Stimulated activated CD4-positive, alpha-beta T cell treated with anti-CD3 and anti-CD28 coated beads, Interleukin-1b, Interleukin-23, amount 100 ng/mL, for 24 hours (primary cell): ENCODE measurements at places on chromosomes 3 and 15.
A peak's percentile ranks its signal among the peaks of the same experiment; 100 is the strongest.

GRCh38 chr3:189236352-189236751, 64.6 kb downstream of the TPRG1 start:
- DNase-seq, result no peak

DNA sequence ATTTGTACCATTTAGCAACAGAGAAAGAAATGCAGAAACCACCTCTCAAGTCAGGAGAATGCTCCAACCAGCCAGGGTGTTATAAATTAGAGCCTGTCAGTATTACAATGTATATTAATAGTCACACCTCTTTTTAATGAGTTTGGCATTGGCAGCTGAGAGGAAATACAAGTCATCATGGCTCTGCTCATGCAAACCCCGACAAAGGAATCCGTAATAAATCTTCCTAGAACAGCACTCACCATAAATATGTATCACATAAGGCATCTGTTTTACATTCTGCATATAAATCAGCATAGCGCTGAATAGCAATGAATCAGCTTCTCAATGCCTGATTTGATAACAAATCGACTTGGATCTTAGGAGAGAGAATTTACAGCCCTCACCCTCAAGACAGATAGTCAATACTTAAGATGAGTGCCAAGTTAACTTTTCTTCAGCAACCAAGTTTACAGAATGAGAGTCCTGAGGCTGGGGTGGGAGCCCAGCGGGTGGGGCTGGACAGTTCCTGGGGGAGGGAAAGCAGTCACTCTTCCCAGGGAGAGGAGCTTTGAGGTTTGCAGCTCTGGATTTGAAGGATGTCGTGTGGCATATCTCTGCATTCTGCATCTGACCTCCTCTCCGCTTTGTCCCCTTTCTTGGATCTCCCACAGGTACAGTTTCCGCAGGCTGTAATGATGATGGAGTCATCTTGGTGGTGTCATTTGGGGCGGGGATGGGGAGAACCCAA, 1034.4 kb upstream of the NR2F2 start:
- DNase-seq, result no peak

DNA sequence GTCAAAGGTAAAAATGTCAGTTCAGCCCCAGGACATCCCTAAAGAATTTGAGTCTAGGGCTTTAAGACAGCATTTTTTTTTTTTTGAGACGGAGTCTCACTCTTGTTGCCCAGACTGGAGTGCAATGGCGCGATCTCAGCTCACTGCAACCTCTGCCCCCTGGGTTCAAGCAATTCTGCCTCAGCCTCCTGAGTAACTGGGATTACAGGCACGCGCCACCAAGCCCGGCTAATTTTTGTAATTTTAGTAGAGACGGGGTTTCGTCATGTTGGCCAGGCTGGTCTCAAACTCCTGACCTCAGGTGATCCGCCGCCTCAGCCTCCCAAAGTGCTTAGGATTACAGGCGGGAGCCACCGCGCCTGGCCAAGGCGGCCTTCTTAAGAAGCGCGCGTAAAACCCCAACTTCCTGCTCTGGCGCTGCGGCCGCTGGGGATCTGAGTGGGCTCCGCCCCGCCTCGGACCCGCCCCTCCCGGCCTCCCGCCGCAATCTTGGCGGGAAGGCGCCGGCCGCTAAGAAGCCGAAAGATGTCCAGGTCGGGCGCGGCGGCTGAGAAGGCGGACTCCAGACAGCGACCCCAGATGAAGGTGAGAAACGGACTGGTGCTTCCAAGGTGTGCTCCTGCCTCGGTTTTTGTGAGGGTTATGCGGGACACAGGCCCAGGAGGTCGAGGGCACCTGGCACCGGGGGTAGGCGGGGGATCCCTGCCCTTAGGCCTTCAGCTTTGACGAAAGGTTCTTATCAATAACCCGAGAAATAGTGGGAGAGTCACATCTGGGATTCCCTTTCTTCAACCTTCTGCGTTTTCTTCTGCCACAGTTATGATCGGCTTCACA, at the start of gene WDR76:
Gene WDR76 (plus strand): TSS at position 495 of the 834 bp plus-strand sequence. CDS start 31 bp downstream, at position 526.
- DNase-seq, result peak; percentile 40

- DNase-seq, result no peak
Observed at GRCh38 chr15:45637141-45637540, 2.3 kb downstream of the SQOR start.

GRCh38 chr15:94535298-94536048, 304.1 kb downstream of the MCTP2 start:
- no peak for DNase-seq

DNA sequence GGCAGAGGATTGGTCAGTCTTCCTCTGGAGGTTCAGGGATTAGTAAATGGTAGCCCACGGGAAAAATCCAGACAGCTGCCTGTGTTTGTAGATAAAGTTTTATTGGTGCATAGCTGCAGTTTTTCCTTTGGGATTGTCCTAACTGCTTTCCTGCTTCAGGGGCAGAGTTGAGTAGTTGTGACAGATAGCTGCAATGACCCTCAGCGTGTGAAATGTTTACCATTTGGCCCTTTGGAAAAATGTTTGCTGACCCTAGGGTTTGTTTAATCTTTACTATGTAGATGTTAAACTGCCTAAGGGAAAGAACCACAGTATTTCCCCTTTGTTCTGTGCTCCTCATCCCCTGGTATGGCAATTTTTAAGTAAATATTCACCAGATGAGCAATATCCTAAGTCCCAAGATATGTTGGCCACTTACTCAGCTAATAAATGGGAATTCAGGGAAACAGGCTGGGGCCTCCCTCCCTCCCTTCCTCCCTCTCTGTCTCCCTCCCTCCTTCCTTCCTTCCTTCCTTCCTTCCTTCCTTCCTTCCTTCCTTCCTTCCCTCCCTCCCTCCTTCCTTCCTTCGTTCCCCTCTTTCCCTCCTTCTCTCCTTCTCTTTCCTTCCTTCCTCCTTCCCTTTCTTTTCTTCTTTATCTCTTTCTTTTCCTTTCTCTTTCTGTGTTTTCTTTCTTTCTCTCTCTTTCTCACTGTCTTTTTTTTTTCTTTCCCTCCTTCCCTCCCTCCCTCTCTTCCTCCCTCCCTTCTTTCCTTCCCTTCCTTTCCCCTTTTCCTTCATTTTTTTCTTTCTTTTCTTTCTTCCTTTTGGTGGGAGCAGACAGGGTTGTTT, 234.6 kb upstream of the BHLHE40 start:
- no peak for DNase-seq

DNA sequence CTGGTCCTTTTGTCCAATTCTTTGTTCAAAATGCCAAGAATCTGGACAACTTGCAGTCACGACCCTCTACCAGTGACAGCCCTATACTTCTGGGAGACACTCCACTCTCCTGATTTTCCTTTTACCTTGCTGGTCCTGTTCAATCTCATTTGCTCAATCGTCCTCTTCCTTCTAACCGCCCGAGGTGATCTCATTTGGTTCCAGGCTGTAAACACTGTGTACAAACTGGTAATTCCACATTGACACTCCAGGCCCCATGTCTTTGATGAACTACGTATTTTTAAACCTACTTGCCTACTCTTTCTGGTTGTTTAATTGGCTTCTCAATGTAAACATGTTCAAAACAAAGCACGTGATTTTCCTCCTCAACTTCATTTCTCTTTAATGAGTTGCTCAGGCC, 23.7 kb upstream of the C3orf49 start:
- no peak for DNase-seq

GRCh38 chr3:194446754-194447153, 40.0 kb downstream of the ATP13A3 start:
- no peak for DNase-seq

DNA sequence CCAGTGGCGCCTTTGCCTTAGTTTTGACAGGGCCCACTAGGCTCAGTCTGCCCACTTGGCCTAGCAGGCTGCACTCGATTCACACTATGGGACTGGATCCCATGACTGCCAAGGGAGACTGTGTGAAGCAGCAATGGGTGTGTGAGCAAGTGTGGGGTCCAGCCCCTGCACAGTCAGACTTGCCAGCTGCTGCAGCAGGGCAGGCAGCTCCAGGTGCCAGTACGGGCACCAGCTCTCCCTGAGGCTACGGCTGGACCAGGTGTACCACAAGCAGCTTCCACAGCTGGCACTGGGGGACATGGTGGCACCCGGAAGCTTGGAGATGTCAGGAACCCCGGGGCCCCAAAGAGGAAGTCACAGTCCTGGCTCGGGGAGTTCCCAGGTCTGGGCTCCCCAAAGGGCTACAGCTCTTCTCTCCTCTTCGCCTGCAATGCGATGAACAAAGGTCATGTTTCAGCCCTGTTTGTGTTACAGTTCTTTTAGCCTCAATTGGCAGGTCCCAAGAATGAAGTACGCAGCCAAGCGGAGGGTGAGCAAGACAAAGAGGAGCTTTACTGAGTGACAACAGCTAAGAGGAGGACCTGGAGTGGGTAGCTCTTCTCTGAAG, 67.1 kb downstream of the PIK3CB start:
- no peak for DNase-seq

- DNase-seq, result no peak
Observed at GRCh38 chr3:37847689-37848088, 14.0 kb upstream of the CTDSPL start.

GRCh38 chr3:146581080-146581601, 24.0 kb downstream of the PLSCR5 start:
- no peak for DNase-seq

GRCh38 chr3:168850109-168850508, 754.4 kb upstream of the GOLIM4 start:
- no peak for DNase-seq

DNA sequence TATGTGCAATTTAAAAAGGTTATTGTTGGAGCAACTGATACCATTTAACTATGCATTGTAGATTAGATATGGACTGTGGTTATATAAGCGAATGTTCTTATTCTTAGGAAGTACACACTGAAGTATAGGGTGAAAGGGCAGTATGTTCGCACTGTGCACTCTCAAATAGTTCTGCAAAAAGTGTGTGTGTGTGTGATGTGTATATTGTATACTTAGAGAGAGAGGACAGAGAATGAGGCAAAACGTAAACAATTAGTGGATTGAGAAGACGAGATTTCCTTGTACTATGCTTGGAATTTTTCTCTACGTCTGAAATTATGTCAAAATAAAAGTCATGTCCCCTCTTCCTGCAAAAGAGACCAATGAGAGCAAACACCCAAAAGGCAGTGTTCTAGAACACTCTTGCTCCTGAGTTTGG, 30.4 kb downstream of the LSM3 start:
- DNase-seq, result no peak

- DNase-seq, result no peak
Observed at GRCh38 chr3:119221779-119222320, 18.8 kb downstream of the B4GALT4 start.

GRCh38 chr3:44104043-44104442, 137.6 kb upstream of the TOPAZ1 start:
- no peak for DNase-seq

DNA sequence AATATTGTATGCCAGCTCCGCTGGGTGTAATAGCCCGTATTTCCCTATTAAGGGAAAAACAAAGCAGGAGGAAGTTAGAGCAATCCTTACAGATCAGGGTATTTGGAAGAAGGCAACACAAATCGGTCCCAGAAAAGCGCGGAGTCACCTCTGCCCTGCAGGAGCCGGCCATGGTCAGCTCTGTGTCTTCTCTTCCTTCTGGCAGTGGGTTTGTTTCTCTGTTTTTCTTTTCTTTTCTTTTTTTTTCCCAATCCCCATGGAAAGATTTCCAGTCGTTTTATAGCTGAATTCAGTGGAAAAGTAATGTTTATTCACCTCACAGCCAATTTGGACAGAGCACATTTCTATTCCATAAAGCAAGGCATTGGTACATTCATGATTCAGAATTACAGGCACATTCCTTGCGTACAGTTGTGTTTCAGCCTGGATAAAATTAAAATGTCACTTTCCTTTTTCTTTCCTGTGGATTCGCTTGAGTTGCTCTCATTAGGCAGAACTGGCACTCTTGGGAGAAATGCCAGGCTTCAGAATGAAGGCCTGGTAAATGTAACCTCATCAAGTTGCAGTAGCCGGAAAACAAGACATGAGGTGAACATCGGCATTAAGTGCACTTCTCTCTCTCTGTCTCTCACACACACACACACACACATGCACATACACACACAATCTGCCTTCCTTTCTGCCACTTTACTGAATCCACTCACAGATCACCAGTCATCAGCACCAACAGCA, 204.5 kb upstream of the UBE2E1 start:
- no peak for DNase-seq

DNA sequence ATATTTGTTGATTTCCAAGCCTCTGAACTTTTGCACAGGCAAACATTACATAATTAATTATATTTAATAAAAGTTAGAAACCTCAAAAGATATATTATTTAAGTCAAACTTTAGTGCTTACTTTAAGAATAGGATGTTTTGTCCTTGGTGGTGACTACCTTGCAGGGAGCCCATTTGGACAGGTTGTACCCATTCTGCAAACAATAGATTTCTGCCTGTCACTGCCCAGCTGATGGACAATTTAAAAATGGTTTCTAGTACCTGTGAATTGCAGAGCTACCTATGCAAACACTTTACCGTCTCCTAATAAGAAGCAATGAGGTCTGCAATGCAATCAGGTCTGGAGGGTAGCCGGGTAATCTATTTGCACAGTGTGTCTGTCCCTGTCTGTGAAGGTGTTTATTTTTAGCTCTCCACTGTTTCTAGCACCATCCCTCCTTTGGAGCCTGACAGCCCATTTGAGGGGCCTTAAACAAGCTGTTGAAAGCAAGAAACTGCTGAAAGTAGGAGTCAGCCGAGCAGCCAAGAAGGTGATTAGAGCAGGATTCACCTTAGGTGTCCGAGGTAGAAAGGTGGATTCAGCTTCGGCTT, 556.2 kb upstream of the CFAP20DC start:
- no peak for DNase-seq

- peak; percentile 11 for DNase-seq
Observed at GRCh38 chr3:9727041-9727595, 4.4 kb upstream of the BRPF1 start.

DNA sequence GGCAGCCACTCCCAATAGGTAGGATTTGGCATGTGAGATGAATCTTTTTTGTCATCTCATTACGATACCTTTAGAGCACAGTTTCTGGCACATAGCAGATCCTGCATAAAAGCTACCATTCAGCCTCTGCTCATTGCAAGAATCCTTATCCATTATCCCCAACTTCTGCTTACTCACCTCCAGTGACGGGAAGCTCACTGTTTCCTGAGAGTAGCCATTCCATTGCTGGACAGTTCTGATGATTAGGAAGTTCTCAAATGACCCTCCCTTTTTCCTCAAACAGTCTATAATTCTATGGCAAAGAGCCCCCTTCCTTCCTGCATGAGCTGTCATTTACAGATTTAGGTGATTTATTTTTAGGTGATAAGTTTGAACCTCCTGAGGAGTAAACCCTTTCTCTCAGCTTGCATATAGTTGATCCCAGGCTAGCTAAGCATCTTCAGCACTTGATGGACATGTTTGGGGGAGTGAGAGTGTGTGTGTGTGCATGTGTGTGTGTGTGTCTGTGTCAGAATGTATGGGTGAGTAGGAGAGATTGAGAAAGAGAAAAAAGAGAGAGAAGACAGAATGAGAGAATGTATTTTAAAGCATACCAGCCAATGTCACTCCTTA, 109.7 kb downstream of the LSM3 start:
- DNase-seq, result no peak

DNA sequence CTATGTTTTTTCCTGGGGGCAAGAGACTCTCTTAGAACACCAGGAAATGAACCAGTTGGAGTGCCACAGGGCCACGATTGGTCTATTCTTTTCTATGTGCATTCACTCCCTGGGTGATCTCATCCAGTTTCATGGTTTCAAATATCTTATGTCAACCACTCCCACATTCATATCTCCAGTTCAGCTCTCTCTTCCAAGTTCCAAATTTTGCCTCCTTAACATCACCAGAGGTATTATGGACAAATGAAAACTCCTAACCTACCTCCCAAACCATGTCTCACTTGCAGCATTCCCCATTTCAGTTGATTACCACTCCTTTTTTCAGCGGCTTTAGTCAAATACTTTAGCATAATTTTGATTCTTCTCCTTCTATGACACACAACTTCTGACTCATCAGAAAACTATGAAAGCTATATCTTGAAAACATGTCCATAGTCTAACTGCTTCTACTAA, 203.1 kb upstream of the SEMA6D start:
- DNase-seq, result no peak

GRCh38 chr15:99998661-99999101, 265.4 kb upstream of the LYSMD4 start:
- no peak for DNase-seq
